ENCODE measurements at places on chromosomes 5 and 9.

DNA sequence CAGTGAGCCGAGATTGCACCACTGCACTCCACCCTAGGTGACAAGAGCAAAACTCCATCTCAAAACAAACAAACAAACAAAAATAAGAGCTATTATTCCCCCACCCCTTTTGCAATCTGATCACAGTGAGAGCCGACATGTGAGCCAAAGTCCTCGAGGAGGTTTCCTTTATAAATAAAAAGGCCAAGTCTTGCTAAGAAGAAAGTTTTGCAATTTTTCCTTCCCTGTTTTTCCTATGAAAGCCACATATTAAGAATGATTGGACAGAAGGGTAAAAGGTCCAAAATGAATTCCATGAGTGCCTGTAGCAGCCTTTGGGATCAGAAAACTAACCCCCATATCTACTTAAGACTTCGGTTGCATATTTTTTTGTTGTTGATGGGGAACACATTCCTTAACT, 179.7 kb downstream of the TSSK1B start:
- H3K4me1 ChIP-seq, result no peaks in the 10 kb centered on the region
- H3K4me3 ChIP-seq, result no peak overlapping the region
- no peak overlapping the region for H3K27ac ChIP-seq

DNA sequence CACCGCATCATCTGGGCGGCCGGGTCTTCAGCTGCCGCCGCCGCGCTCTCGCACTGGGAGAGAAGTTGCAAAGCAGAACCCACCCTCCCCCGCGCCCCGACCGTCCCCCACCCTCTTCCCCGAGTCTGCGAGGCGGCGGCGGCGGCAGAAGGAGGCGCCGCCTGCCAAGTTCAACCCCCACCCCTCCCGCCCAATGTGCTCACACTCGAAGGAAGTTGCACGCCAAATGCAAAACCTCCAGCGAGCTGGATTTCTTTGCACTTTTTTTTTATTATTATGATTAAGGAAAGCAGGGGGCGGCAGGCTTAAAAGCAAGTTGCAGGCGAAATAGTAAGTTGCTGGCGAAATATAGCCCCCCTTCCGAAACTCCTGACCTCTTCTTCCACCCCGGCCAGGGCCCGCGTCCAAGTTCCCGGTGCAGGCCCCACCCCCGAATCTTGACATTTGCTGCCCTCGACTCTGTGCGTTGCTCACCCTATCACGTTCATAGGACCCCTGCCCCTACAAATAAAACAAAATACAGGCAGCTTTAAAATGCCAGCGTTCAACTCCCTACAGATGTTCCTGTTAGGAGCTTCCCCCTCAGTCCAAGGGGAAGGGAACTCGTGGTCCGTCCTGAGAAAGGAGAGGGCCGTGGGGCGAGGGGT, 1.1 kb upstream of the NR3C1 start:
- H3K4me3 ChIP-seq, result peak overlapping the region; percentile 87
- no peaks in the 10 kb centered on the region for H3K36me3 ChIP-seq
- H3K4me1 ChIP-seq, result peaks cover 24% of the 10 kb centered on the region
- peak overlapping the region; percentile 99 for H3K27ac ChIP-seq
- H3K27me3 ChIP-seq, result no peaks in the 10 kb centered on the region

DNA sequence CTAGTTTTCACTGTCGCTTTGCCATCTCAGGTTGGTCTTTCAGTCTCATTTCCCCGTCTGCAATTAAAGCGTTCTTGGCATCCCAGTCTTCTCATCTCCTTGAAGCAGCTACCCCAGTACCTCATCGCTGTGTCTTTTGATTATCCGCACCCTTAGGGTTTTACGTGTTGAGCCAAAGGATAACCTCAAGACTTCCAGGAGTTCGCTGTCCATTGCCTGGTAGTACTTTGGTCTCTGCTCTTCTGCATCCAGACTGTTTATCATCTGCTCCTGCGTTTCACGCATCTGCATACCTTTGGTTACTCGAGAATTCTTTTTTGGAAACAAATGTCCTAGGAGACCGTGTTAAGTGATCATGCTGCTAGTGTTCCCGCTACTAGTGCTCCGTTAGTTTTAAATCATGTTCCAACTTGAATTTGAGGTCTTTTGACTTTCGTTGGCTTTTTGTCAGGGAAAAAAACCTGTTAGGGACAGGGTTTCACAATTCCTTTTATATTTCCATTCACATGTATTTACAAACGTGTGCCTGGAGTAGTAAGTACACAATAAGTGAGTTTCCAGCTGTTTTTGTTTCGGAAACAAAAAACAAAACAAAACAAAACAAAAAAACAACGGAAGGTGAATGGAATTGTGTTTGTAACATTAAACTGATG, 888 bp downstream of the RABGAP1 start:
- no peaks in the 10 kb centered on the region for H3K27me3 ChIP-seq
- no peaks in the 10 kb centered on the region for H3K36me3 ChIP-seq
- H3K4me3 ChIP-seq, result peak overlapping the region; percentile 95
- H3K27ac ChIP-seq, result peak overlapping the region; percentile 91

DNA sequence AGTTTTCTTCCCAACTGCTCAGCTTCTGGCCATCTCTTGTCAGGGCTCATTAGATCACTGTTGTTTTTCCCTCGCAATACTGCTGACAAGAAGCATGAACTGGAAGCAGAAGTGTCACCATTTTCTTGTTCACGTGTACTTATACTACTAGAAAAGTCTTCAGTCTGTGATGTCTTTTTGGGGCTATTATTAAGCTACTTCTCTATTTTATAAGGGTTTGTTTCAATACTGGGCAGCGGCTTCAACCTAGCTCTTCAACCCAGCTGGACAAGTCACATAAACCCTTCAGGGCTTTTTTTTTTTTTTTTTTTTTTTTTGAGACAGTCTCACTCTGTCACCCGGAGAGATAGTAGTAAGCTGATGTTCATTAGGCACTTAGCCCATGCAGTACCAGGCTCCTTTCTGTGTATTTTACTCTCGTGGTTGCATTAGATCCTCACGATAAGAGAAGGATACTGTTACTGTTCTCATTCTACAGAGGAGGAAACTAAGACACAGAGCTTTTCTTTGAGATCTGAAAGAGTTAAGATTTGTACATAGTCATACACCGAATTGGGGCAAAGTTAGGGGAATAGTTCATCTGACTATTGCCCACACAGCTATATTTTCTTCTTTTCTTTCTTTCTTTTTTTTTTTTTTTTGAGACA, 20.5 kb downstream of the RAPGEF1 start:
- no peak overlapping the region for H3K27ac ChIP-seq
- H3K36me3 ChIP-seq, result no peaks in the 10 kb centered on the region
- no peaks in the 10 kb centered on the region for H3K4me1 ChIP-seq

GRCh38 chr5:126460977-126461376, 37.8 kb downstream of the GRAMD2B start:
- no peak for DNase-seq
- no peak overlapping the region for H3K27ac ChIP-seq
- no peaks in the 10 kb centered on the region for H3K4me1 ChIP-seq
- H3K27me3 ChIP-seq, result no peaks in the 10 kb centered on the region

All from tibial nerve (tissue), 4 donors.